ENCODE measurements at places on chromosomes 6 and 20.
A peak's percentile ranks its signal among the peaks of the same experiment; 100 is the strongest.

GRCh38 chr20:41248368-41249024, 69.0 kb downstream of the ZHX3 start:
- DNase-seq, result no peak

- peak; percentile 90 for DNase-seq
Measured at GRCh38 chr6:52423971-52424381, 3.8 kb downstream of the EFHC1 start.

DNA sequence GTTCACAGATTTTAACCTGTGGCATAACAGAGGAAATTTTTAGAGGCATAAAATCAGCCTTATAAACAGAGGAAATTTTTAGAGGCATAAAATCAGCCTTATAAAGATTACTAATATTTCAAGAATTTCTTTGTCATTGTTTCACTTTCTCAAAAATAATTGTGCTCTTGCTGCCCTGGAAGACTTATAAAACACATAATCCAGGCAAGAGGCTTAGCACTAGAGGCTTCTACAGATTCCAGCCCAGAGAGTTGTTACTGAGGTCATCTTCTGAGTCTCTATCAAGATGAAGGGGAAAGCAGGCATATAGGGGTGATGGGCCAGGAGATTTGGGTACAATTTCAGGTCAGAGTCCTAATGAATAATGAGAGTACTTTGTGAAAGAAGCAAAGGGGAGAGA, 85.7 kb downstream of the RFPL4B start:
- no peak for DNase-seq

DNA sequence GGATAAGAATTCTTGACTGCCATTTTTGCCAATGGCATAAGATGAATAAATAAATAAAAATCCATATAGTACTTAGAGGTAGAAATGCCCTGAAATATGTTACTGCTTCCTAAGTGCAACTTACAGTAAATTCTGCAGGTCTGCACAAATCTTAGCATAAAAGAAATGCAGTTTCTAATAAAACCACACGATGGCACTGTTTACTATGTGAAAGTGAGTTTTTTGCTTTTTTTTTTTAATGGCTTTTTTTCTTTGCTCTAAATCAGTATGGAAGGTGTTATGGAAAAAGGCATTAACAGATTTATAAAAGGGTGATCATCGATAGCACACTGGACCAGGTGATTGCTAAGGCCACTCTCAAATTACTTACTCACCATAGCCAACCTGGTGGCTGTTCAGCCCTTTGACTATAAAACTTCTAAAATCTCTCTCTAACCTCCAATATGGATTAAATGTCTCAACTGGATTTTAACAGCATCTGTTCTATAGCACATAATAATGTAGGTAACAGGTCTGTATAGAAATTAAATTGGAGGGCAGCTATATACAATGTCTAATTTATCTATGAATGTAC, 45.8 kb downstream of the AHI1 start:
- peak; percentile 50 for DNase-seq

DNA sequence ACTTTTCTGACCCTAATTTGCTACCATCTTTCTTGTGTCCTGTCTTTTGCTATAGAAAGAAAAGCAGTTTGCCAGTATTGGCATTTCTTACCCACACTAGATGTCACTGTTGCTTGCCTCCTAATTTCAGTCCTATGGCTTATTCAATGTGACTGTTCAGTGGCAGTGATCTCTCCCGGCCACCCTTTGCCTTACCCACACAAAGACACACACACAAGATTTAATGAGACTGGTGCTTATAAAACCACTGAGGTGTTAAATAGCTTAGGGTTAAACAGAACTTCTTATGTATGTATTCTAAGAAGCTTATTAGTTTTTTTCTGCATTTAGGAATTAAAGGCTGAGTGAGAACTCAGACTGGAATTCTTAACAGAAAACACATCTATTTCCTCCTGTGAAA, 233.6 kb upstream of the ASCC3 start:
- peak; percentile 48 for DNase-seq

Data from fibroblast of skin of abdomen (primary cell).